Stimulated activated memory B cell treated with anti-CD40 and anti-IgM and Interleukin-4, amounts not matched to agents 10 μg/mL and 1 μg/mL and 100 μg/mL, for 72 hours (primary cell): ENCODE measurements at places on chromosomes 7 and 10.

- no peak for ATAC-seq
Measured at GRCh38 chr10:76089556-76090180, 658.2 kb downstream of the LRMDA start.

GRCh38 chr10:13617116-13617515 lies 30.4 kb downstream of the PRPF18 start:
- no peak for ATAC-seq

DNA sequence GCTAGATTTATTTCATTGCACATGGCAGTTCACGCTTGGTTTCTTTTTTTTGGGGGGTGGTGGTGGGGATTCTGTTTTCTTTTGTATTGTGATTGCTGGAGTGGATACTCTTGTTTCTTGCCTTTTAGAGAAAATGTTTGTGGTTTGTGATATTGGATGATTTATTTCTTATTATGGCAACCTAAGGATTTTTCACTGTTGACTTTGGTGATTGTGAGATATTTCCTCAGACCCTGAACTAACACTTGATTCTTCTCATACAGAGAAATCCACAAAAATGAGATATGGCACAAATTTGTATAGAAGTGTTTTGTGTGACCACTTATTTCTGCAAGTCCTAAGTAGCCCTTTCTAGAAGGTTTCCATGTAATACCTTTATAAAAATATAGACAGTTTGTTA lies 871.1 kb downstream of the LRMDA start:
- no peak for ATAC-seq

- ATAC-seq = no peak
Measured at GRCh38 chr10:103147645-103148044, 45.4 kb downstream of the NT5C2 start.

DNA sequence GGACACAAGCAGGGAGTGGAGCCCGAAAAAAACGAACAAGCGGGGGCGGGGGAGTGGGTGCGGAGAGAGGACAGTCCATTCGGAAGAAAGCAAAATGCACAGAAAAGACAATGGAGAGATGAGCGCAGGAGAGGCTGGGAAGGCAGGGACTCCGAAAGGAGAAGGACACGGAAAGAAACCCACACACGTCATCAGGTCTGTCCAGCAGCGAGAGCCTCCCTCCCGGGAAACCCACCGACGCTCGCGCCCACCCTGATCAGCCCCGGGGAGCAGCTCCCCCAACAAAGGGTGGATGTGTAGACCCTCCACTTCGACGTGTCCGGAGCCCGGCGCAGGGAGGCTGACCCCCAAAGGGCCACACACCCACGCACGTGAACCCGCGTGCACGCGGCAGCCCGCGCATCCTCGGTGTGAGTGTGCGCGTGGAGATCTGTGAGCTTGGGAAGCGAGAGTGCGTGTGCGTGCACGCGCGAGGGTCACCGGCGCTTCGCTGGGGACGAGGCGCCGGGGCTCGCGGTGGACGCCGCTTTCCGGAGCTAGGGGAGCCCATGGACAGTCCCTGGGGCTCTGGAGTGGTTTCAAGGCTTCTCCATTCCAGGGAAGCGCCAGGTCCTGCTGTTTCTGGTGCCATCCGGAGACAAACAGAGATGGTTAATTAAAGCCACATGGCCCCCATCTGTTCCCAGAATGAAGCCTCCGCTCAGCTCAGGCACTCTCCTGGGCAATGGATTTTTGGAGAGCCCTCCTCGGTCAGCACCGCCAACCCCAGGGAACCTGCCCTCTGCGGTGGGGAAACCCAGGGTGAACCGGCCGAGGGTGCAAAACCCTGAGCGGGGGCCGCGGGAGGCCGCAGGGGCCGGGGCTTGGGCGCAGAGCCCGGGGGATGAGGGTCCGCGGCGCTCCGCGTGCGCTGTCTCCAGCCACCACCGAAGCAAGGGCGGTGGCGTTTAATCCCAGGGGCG lies 916 bp downstream of the LAMB1 start:
- ATAC-seq = no peak

DNA sequence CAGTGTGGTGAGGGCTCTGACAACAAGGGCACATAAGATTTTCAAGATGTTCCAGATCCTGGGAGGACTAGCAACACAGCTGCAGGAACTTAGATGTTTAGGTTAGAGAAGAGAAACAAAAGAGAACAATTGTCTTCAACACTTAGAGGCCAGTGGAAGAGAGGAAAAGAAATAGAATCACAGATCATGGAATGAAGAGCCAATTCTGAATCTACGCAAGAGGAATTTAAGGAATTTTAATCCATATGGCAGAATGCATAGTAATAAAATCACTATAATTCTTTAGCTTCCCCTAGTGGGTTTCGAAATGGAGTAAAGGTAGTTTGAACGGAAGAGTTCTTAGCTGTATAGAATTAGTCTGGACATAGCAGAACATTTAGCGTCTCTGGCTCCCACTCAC lies 114.6 kb upstream of the LRRTM3 start:
- ATAC-seq = no peak

DNA sequence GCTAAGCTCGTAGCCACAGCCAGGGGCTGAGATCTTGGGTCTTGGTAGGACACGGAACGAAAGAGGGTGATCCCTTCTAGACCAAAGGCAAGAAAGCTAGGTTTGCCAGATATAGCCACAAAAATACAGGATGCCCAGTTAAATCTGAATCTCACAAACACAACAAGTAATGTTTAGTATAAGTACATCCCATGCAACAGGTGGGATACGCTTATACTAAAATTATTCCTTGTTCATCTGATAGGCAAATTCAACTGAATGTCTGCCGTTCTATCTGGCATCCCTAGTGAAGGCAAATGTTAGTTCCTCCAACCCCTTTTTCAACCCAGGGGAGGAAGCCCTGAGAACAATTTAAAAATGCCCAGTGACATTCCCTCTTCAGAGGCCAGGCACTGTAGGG lies 131.1 kb upstream of the MGMT start:
- ATAC-seq = no peak

- no peak for ATAC-seq
Measured at GRCh38 chr10:111516144-111516543, 439.3 kb downstream of the ADRA2A start.

DNA sequence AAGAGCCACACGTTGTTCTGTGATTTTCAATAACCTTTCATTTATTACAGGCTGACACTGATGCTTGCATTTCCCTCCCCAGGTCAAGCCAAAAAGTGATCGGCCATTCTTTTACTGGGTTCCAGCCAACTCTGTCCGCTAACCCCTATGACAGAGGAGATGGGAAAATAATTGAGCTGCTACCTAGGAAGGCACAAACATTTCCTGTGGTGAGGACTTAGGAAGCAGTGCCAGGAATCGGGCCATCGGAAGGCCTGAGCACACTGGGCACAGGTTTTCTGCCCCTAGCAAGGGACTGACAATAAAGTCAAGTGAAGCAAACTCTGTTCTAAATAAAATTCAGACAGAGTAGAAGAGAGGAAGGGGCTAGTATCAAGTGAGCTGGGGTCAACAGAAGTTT lies 313.0 kb upstream of the AOAH start:
- no peak for ATAC-seq

GRCh38 chr7:22109761-22110160 lies 164.1 kb upstream of the CDCA7L start:
- no peak for ATAC-seq

GRCh38 chr7:28211006-28211405 lies 30.4 kb upstream of the JAZF1 start:
- no peak for ATAC-seq

DNA sequence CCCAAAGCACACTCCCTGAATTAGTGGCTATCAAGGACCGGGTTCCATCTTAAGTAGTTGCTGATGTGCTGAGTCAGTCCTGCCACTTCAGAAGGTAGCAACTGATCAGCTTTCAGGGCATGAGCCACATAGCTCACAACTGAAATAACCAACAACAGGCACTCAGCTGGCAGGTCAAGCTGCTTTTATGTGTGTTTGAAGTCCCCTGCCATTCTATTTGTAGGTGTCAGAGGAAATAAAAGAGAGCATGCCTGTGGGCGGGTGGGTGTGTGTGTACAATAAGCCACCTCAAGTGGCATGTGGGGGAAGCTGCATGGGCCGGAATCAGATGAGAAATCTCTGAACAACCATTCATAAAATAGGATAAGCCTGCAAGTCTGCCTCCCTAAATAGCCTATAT lies 114.3 kb upstream of the YAE1 start:
- ATAC-seq = no peak

- ATAC-seq = no peak
Measured at GRCh38 chr7:4772306-4772705, 3.1 kb upstream of the AP5Z1 start.

DNA sequence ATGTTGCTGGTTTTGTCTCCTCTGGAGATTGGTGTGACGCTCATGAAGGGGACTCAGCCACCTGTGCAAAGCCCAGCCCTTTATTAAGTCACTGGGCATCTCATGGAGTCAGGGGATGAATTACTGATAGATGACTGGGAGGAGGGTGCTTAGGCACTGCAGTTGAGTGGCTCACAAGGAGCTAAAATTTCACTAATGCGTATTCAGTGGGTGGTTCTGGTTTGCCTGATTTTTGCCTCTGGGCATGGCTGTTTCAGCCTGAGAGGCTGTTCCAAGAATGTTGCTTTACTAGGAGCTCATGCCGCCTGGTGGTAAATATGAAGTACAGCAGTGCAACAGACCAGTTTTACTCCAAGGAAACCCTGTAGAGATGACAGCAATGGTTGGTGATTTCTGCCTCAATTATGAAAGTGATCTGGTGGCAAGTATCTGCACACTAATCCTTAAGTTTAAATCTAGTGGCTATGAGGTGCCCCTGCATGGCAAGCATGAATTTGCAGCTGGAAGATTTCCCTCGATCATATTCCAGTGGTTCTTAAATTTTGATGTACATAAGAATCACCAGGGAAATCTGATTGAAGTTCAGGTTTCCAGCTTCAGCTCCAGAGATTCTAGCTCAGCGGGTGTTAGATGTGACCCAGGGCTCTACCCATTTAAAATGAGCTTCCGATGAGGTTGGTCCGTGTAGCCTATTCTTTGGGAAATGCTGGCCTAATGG lies 19.9 kb downstream of the ACTA2 start:
- peak; percentile 76 for ATAC-seq

DNA sequence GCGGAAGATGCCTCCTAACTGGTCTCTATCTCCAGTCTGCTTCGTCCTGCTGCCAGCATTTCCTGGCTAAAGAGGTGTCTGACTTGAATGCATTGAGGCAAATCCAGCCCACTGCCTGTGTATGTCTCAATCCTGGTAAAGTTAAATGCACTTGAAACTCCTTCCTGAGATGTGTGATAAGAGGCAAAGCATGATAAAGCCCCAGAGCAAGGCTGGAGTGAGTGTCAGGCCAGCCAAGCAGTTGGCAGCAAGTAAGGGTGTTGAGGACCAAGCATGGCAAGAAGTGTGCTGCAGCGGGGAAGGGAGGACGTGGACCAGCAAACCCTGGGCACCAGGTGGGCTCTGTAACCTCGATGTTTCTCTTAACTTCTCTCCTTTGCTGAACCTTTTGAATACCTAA lies 29.1 kb downstream of the LRRC18 start:
- no peak for ATAC-seq

GRCh38 chr10:8502573-8502972 lies 448.1 kb downstream of the GATA3 start:
- ATAC-seq = no peak

GRCh38 chr7:78002021-78002420 lies 203.4 kb downstream of the PHTF2 start:
- no peak for ATAC-seq

- no peak for ATAC-seq
Measured at GRCh38 chr7:618539-619367, 99.1 kb upstream of the PDGFA start.

- ATAC-seq = no peak
Measured at GRCh38 chr10:99344715-99345114, 15.6 kb downstream of the CNNM1 start.

- ATAC-seq = peak; percentile 71
Measured at GRCh38 chr10:95758351-95759025, 2.5 kb downstream of the ENTPD1 start.

- ATAC-seq = no peak
Measured at GRCh38 chr10:47454780-47455058, 29.2 kb downstream of the ANXA8 start.

DNA sequence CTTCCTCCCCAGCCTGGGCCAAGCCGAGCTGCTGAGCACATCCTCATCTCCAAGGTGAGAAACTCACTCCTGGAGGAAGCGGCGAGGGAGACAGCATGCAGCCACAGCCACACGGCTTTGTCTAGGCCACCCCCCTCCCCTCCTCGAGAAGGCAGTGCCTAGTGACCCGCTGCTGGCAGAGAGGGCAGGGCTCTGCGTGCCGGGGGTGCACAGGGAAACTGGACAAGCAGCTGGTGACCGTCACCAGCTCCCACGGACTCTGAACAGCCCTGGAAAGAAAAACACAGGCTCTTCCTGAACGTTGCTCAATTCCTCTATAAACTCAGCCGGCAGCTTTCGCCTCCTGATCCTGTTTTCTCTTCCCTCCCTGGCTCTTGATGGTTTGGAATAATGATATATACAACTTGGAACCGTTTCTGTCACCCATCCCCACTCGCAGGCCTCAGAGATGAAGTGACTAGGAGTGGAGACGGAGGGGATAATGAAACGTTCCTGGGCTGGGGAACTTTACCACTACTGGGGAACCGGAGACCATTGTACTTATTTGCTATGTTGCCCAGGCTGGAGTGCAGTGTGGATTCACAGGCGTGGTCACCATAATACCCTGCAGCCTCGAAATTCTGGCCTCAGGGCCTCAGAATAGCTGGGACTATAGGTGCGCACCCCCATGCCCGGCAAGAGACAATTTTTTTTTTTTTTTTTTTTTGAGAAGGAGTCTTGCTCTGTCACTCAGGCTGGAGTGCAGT lies 19.3 kb downstream of the PAPOLB start:
- no peak for ATAC-seq

- ATAC-seq = no peak
Measured at GRCh38 chr7:110592557-110592956, 498.4 kb upstream of the LRRN3 start.

- ATAC-seq = no peak
Measured at GRCh38 chr10:123475466-123475865, 190.7 kb upstream of the GPR26 start.

DNA sequence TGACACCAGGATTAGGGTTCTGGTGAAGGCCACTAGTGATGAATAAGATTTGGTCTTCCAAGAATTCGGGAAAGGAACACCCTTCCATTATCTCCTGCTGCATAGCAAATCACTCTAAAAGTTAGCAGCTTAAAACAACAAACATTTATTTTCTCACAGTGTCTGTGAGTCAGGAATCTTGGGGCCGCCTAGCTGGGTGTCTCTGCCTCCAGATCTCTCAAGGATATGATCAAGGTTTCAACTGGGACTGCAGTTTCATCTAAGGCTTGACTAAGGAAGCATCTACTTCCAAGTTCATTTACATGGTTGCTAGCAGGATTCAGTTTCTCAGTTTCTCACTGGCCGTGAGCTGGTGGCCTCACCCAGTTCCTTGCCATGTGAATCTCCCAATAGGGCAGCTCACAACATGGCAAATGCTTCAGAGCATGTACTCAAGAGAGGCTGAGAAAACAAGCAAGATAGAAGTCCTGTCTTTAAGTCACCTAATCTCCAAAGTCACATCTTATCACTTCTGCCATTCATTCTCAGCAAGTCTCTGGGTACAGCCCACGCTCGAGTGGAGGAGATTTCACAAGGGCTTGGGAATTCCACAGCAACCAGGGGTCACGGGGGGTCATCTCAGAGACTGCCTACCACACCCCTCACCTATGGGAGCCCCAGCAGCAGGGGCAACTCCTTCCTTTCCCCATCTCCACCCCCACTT lies 26.8 kb downstream of the TLX1 start:
- no peak for ATAC-seq
